Thymus (tissue), 14 donors: ENCODE measurements at places on chromosomes 11 and 22. TPM values are rescaled to one million over a fixed set of nuclear protein-coding genes. Genes with fewer than 3 reads are reported as not detected.

INS gene
- 2.4 TPM for polyA plus RNA-seq

SMC1B gene
- polyA plus RNA-seq = 0.11 TPM

OSM gene
- 6.0 TPM for polyA plus RNA-seq

CHCHD10 gene
- 64.0 TPM for polyA plus RNA-seq

GGTLC2 gene
- polyA plus RNA-seq = 0.07 TPM

PGM2L1 gene
- 7.0 TPM for polyA plus RNA-seq

C11orf91 gene
- polyA plus RNA-seq = 0.14 TPM

TIGD3 gene
- 1.9 TPM for polyA plus RNA-seq

PGA5 gene
- 1.4 TPM for polyA plus RNA-seq

CABP4 gene
- polyA plus RNA-seq = 1.6 TPM

WNT7B gene
- polyA plus RNA-seq = 0.96 TPM

BRD1 gene
- 43.6 TPM for polyA plus RNA-seq

AMOTL1 gene
- polyA plus RNA-seq = 10.5 TPM

NCR3LG1 gene
- 0.37 TPM for polyA plus RNA-seq

RAB38 gene
- 12.5 TPM for polyA plus RNA-seq

FJX1 gene
- polyA plus RNA-seq = 4.2 TPM

FAM180B gene
- polyA plus RNA-seq = 0.09 TPM

OR56A1 gene
- polyA plus RNA-seq = 0.05 TPM

IGF2 gene
- polyA plus RNA-seq = 7.2 TPM

APLNR gene
- polyA plus RNA-seq = 1.2 TPM

GDPD4 gene
- 0.02 TPM for polyA plus RNA-seq

APOA1 gene
- 12.3 TPM for polyA plus RNA-seq

SWAP70 gene
- polyA plus RNA-seq = 17.8 TPM

MRGPRE gene
- 0.02 TPM for polyA plus RNA-seq

TSSC4 gene
- polyA plus RNA-seq = 62.0 TPM

TIMP3 gene
- 29.7 TPM for polyA plus RNA-seq

TENM4 gene
- polyA plus RNA-seq = 1.0 TPM

GSC2 gene
- polyA plus RNA-seq = not detected

OR52H1 gene
- polyA plus RNA-seq = not detected

KDM4D gene
- 0.50 TPM for polyA plus RNA-seq

MIF gene
- 363 TPM for polyA plus RNA-seq

NAT10 gene
- polyA plus RNA-seq = 31.1 TPM

RIMBP3C gene
- 0.34 TPM for polyA plus RNA-seq

MUC5AC gene
- 0.02 TPM for polyA plus RNA-seq

CRYBB2 gene
- 0.68 TPM for polyA plus RNA-seq

TTLL12 gene
- 16.1 TPM for polyA plus RNA-seq

ADORA2A gene
- 21.8 TPM for polyA plus RNA-seq

MRPL17 gene
- 42.2 TPM for polyA plus RNA-seq

OR51E2 gene
- polyA plus RNA-seq = 0.57 TPM

SUSD2 gene
- polyA plus RNA-seq = 4.1 TPM

FOLR1 gene
- polyA plus RNA-seq = 0.98 TPM

GRIK4 gene
- 0.11 TPM for polyA plus RNA-seq

FUT4 gene
- 4.3 TPM for polyA plus RNA-seq

CRYBB3 gene
- polyA plus RNA-seq = 1.2 TPM

MCHR1 gene
- polyA plus RNA-seq = 0.39 TPM

CLDN5 gene
- 112 TPM for polyA plus RNA-seq

MADD gene
- 26.0 TPM for polyA plus RNA-seq
